ENCODE measurements at places on chromosomes 6 and 20.

GRCh38 chr6:53048431-53049195 is 16.6 kb upstream of the FBXO9 start:
- DNase-seq, result no peak

DNA sequence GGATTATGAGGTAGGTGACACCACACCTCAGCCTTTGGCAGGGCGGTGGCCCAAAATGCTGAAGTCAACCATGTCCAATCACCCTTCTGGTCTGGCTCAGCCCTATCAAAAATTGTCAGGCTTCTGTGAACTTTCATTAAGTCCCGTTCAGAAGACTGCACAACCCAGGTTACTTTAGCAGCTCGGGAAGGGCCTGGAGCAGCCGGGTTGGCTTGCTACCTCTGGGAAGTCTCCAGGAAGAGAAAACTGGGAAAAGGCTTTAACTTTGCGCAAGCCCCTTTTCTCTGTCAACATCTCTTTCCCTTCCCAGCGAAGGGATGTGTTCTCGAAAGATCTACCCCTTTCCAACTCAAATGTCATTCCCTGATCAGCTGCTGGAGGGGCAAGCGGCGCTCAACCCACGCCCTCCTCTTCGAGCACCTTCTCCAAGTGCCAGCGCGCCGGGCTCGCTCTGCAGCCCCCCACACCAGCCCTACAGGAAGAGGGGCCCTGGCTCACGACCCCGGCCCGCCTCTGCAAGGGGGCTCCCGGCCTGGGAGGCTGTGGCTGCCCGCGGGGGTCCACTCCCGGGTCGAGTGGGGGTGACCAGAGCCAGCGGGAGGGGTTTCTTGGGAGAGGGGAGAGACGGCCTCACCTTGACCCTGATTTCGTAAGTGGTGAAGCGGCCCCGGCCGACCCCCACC is 573 bp downstream of the SNX3 start:
- no peak for DNase-seq

DNA sequence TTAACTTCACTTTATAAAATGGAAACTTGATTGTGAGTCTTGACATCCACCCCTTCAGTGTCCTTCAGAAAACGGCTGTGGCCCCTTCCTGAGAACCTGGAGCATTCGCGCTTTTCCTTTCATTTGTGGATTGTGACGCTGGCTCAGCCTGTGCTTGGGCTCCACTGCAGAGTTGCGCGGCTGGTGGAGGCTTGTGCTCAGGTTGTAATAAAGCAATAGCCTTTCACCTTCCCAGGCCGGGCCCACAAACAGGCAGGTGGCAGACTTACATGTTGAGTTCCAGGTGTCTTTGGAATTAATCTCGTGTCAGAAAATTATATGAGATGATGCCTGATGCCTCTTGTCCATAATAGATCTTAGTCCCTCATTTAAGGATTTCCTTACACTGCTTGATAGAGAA is 199.9 kb downstream of the CDH4 start:
- no peak for DNase-seq

DNA sequence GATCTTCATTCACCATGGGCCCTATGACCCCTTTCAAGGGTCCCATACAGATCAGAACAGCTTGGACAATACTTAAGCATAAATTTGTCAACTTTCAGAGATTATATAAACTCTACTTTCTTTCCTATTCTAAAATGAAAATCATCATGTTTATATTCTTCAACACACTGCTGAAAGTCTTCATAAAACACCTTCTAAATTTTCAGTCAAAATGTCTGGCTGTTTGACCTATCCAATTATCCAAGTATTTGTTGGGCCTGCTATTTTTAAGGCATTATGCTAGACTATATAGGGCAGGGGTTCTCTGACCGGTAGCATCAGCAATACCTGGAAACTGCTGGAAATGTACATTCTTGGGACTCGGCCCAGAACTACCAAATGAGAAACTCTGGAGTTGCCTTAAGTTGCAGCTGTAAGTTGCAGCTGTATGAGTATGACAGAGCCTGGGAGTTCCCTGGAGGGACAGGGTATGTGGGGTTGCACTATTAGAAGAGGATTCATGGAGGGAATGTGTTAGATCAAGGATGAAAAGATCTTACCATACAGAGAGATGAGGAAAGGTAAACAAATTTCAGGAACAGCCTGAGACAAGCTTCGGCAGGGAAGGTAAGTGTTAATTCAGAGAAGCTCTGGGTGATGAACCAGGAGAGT is 293.0 kb downstream of the ADGB start:
- no peak for DNase-seq

GRCh38 chr20:59664421-59664941 is 60.1 kb downstream of the PHACTR3 start:
- no peak for DNase-seq

GRCh38 chr6:134177236-134177635 is 124.8 kb upstream of the SLC2A12 start:
- no peak for DNase-seq

DNA sequence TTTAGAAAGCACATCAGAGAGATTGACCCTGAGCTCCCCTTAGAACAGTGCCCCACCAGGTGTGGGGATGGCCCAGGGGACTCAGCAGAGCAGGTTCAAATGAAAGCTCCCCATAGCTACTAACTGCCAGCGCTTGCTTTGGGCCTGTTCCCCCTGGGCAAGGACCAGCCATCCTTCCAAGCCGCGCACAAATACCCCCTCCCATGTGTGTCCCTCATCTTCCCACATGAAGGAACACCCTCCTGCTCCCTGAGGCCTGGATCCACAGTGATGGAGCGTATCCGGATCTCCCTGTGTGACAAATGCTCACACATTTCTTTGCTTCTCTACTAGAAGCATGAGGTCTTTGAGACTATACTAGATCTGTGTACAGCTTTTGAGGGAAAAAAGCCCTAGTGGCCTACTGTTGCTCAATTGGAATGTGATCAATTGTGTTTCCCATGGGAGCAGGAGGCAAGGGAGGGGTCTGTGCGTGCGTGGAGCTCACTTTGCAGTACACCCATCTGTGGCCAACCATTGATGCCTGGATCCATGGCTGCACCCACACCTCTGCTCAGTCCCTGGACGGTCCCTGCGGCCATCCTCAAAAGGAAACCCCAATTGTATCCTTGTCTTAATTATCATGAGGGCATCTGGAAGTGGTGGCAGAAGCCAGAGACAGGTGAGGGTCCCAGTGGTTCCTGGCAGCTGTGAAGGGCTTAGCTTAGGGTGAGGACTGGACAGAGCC is 1.4 kb upstream of the RAET1G start:
- no peak for DNase-seq

DNA sequence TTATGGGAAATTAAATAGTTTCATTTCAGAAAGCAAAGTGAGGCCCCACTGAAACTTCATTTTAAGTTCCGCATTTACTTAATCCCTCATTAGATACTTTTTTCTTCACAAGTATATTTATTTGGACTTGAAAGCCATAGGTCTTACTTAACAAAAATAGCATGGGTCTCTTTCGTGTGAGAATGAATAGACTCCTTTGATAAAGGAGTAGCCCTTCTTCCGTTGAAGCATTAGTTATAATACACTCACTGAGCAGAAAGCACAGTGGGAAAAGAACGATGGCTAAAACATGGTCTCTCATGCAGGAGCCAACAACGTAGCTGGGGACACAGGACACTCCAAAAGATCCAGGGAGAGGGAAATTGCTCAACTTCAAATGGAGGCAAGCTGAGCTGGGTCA is 130.4 kb downstream of the SLC23A2 start:
- no peak for DNase-seq

DNA sequence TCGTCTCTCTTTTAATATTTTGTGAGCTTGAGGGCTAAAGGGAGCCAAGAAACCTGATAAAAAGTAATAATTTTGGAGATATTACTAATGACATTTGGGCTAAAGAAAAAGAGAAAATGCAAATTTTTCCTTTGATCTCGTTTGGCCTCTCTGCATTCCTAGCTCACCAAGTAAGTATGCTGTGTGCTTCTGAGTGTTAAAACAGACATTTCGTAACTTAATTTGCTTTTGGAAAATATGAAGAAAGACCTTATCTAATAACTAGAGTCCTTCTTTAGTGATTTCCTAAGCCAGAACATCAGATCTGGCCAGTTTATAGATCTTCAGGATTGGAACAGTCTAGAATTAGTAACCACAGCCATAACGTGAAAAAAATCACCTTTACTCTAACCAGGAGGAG is 872.9 kb upstream of the SLC35B3 start:
- DNase-seq, result no peak

Measured in stimulated activated CD4-positive, alpha-beta T cell treated with anti-CD3 and anti-CD28 coated beads, TNF-alpha, amount 100 ng/mL, for 48 hours (primary cell).